A673 (cell line): ENCODE measurements at places on chromosomes 3 and 15.

DNA sequence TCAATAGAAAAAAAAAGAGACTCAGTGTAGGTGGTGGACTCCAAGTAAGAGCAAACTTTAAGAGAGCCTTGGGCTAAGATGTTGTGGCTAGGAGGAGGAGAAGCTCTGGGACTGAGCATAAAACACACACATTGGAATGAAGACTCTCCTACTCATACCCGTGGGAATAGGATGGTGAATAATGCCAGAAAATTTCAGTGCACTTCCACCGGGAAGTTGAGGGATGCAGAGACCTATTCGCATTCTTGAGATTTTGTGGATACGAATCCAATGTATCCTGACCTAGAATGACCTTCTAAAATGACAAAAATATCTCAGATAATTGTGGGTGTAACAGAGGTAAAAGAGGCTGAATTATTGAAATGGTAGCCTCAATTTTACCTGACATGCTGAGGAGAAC, 388.7 kb upstream of the SGO1 start:
- no peak for DNase-seq

DNA sequence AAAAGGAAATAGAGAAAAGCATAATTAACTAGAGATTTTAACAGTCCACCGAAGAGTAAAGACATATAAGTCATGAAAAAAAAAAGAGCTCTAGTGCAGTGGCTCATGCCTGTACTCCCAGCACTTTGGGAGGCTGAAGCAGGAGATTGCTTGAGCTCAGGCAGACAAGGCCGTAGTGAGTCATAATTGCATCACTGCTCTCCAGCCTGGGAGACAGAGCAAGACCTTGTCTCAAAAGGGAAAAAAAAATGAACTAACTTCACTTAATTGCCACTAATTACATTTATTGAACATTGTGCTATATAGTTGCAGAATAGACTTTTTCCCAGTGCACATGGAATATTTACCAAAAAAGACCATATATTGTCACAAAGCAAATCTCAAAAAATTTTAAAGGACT, 221.8 kb downstream of the CBLB start:
- peak; percentile 75 for DNase-seq

DNA sequence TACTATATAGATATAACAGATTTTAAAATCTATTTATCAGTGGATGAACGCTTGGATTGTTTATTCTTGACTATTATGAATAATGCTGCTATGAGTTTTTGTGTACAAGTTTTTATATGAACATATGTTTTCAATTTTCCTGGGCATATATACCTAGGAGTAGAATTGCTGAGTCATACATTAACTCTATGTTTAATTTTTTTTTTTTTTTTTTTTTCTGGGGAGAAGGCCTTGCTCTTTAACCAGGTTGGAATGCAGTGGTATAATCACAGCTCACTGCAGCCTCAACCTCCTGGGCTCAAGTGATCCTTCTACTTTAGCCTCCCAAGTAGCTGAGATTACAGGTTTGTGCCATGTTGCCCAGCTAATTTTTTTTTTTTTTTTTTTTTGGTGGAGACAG, 9.1 kb downstream of the CIDEC start:
- no peak for DNase-seq

DNA sequence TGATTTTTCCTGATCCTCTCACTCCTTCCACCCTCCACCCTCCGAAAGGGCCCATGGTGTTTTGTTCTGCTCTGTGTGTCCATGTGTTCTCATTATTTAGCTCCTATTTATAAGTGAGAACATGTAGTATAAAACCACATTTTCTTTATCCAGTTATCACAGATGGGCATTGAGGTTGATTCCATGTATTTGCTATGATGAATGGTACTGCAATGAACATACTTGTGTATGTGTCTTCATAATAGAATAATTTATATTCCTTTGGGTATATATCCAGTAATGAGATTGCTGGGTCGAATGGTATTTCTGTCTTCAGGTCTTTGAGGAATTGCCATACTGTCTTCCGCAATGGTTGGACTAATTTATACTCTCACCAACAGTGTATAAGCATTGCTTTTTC, 126.0 kb downstream of the IMPG2 start:
- DNase-seq: no peak

- no peak for DNase-seq
Observed at GRCh38 chr3:187098923-187099512, 40.3 kb downstream of the RPL39L start.

- DNase-seq: no peak
Observed at GRCh38 chr3:107313711-107314110, 63.5 kb upstream of the CCDC54 start.

DNA sequence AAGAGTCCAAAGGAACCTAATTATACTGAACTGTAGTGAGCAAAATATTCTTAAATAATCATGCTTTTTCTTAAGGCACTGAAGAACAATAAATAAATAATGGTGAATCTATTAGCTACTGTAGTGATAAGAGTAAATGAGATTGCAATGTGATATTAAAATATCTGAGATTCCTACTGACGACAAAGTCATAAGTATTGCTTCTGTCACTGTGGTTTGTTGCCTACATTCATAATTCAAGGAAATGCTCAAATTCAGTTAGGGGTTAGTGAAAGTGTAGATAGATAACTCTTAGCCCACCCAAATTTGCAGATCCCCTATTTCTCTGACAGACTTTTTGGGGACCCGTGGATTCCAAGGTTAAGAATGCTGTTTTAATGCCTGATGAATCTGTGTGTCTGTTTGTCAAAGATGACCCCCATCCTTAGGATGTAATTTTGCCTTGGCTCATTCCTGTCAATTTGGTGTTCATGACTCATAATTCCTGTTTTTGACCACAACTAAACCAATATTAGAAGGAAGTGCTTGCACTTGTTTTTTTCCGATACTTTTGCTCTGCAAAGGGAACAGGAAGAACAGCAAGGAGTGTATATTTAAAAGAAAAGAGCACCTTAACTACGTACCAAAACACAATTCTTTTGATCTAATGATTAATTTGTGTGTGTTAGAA, 86.7 kb downstream of the MAGI1 start:
- DNase-seq: no peak

GRCh38 chr3:183259087-183259486, 6.0 kb downstream of the B3GNT5 start:
- DNase-seq: no peak

DNA sequence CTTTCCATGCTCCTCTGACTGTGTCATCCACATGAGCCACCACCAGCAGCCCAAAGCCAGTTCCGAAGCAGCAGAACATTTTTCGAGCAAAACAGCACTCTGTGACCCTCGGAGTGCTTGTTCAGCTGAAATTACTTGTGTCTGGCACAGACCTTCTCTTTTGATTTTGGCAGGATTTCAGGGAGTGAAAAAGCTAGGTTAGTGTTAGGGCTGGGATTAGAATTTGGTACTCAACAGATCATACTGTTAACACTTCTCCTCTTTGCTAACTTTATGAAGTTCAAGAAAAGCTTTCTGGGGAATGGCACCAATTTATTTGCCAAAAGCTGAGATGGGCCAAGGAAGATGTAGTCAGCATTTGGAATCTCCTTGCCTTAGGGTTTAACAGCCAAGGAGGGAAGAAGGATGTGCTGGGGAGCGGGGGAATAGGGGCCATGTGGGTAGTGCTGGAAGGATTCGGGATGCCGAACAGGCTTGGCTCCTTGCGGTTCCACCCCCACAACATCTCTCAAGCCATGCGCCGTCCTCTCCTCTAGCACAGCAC, 55.1 kb upstream of the TRA2B start:
- DNase-seq: no peak

- DNase-seq: no peak
Observed at GRCh38 chr3:67450153-67450552, 204.3 kb downstream of the SUCLG2 start.

- no peak for DNase-seq
Observed at GRCh38 chr15:100463515-100463914, 65.2 kb downstream of the CERS3 start.

DNA sequence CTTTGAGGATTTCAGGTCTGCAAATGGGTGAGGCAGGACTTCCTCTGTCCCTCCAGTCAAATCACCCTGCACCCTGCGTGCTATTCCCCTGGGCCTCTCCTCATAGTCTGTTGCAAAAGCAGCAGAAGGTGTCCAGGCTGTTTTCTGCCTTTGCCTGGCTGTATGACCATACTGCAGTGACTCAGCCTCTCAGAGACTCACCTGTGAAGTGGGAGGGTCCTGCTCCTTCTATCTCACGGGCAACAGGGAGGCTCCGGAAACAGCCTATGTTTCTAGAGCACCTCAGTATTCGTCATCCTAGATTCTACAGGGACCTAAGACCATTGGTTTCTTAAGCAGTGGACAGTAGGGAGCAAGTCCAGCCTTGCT, 216.4 kb downstream of the TLE3 start:
- no peak for DNase-seq

- DNase-seq: no peak
Observed at GRCh38 chr3:88058306-88058580, 562 bp downstream of the CGGBP1 start.

GRCh38 chr3:58471025-58471887, 20.6 kb upstream of the KCTD6 start:
- DNase-seq: peak; percentile 87

- no peak for DNase-seq
Observed at GRCh38 chr3:46370839-46371518, at the start of gene CCR5. Gene CCR5 (plus strand): TSS chr3:46370946. CDS start chr3:46372903, 1,957 bp downstream.

- no peak for DNase-seq
Observed at GRCh38 chr3:15426579-15427118, 695 bp downstream of the METTL6 start.

DNA sequence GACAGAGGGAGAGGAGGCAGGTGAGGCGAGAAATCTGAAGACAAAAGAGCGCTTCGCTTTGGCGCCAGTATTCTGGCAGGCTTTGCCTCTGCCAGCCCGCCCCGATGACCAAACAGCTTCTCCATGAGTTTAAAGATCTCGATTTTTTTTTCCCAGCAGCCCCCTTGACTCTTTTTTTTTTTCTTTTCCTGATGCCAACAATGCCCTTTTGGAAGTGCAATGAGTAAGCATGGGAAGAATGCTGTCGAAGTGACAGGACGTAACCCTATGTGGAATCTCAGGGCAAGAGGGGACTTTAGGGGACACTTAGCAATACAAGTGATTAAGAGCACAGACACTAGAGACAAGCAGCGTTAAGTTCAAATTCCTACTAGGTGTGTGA, 211.7 kb downstream of the FGF12 start:
- DNase-seq: no peak

DNA sequence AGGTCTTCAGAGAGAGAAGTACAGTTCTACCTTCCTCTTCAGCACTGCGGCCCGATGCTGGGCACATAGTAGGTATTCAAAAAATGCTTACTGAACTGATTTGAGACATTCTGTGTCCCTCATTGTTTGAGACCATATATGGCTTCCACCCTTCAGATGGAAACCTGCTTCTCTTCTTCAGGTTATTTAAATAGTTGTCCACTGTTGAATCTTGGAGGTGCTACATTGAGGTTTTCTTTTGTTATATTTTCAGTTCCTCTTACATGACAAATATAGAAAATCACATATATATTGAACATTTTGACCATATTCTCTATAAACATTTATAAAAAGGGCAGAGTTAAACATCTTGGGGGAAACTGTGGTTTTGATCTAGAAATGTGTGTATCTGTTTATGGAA, 200.2 kb upstream of the LRRC3B start:
- no peak for DNase-seq

- DNase-seq: no peak
Observed at GRCh38 chr3:59880717-59881116, 830.9 kb upstream of the CFAP20DC start.

DNA sequence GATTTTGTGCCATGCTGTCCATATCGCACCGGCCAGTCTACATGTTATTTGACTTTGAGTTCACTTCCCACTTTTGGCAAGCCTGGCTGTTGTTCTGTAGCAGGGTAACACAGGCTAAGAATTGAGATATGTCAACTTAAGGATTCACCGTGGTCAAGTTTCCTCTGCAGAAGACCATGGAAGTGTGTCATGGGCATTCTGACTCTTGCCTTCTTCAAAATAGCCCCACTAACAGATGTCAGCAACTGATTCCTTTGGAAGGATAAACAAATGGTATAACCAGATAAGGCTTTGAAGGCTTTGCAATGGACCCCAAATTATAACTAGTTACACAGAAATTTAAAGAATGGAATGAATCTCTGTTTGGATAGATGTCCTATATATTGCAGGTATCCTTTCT, 20.1 kb upstream of the CD47 start:
- DNase-seq: no peak

- DNase-seq: peak; percentile 14
Observed at GRCh38 chr3:187639927-187640568, 30.1 kb downstream of the SST start.

- DNase-seq: peak; percentile 70
Observed at GRCh38 chr15:51499379-51499976, 123.1 kb downstream of the DMXL2 start.

- no peak for DNase-seq
Observed at GRCh38 chr3:59374818-59375211, 325.0 kb upstream of the CFAP20DC start.

- peak; percentile 75 for DNase-seq
Observed at GRCh38 chr3:66633402-66634381, 132.9 kb upstream of the LRIG1 start.

GRCh38 chr3:85495602-85496001, 536.8 kb downstream of the CADM2 start:
- DNase-seq: no peak

DNA sequence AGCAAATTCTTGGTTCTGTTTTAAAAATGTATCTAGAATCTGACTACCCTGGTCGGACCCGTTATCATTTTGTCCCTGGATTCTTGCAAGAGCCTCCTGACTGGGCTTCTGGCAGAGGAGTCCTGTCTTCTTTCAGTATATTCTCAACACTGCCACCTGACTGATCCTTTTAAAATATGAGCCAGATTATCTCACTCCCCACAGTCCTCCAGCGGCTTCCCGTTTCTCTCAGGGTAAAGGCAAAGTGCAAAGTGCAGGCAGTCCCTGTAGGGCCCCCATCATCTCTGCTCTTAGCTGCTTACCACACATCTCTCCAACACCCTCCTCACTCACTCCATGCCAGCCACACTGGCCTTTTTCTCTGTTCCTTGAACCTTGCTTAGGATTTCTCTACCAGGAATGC, 28.4 kb downstream of the CRTC3 start:
- no peak for DNase-seq

DNA sequence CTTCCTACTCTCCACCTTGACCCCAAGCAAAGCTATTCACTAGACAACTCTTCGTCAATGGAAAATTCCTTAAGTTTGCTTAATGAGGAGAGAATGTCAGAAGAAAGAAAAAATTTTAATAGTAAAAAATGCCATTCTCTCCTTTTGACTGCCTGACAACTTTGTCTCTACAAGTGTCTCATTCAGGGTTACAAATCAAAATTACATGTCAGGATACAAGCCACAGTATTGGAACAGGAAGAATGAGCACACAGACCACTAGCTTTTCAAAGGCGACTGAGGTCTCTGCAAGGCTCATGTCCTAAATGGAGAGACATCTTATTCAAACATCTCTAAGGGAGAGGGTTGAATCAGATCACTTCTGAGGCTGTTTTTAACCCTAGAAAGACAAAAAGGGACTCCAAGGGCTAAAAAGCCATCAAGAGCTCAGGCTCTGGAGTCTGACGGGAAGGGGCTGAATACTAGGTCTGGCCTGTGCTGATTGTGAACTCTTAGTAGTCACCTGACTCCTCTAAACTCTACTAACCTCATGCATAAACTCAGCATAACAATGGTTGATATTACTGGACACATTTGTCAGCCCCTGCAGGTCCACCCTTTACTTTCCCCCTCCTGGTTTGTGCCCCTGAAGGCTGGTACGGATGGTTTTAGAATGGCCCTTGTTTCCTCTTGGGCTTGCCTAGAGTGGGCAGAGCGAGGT, 12.8 kb upstream of the MEIS2 start:
- no peak for DNase-seq
